ENCODE measurements at places on chromosomes 11 and 22.

- DNase-seq, result no peak
These were observed 427.5 kb downstream of the METTL15 start for GRCh38 chr11:28535677-28536076.

- DNase-seq, result no peak
These were observed 66.0 kb downstream of the TBC1D22A start for GRCh38 chr22:46828323-46828900.

DNA sequence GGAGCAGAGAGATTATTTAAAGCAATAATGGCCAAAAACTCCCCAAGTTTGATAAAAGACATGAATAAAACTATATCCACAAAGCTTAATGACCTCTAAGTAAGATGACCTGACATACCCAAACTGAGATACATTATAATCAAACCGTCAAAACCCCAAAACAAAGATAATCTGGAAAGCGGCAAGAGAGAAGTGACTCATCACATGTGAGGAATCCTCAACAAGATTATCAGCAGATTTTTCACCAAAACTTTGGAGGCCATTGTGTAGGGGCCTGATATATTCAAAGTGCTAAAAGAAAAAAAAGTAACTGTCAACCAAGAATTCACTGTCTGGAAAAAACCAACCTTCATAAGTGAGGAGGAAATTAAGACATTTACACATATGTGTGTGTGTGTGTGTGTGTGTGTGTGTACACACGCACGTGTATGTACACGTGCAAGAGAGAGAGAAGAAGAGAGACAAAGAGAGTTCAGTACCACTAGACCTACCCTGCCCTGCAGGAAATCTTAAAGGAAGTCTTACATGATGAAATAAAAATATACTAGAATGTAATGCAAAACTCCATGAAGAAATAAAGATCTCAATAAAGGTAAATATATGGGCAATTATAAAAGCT lies 752.4 kb downstream of the NELL1 start:
- no peak for DNase-seq

DNA sequence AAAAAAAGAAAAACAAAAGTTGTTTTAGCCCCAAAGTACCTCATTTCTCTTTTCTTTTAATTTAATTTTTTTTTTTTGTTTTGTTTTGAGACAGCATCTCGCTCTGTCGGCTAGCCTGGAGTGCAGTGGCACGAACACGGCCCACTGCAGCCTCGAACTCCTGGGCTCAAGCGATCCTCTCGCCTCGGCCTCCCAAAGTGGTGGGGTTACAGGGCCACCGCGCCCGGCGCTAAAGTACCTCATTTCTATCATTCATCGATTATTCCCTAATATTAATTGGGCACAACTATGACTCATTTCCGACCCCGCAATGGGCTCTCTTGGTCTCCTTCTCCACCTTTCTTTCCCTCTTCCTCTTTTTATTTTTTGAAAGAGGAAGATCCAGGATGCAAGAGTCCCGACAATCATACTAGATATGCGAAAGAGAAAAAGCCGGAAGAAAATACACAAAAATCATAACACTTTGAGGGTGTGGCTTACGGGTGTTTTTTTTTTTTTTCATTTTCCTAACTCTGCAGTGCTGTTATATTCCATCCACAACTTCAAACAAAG lies 475 bp upstream of the AIP start:
- DNase-seq, result no peak

DNA sequence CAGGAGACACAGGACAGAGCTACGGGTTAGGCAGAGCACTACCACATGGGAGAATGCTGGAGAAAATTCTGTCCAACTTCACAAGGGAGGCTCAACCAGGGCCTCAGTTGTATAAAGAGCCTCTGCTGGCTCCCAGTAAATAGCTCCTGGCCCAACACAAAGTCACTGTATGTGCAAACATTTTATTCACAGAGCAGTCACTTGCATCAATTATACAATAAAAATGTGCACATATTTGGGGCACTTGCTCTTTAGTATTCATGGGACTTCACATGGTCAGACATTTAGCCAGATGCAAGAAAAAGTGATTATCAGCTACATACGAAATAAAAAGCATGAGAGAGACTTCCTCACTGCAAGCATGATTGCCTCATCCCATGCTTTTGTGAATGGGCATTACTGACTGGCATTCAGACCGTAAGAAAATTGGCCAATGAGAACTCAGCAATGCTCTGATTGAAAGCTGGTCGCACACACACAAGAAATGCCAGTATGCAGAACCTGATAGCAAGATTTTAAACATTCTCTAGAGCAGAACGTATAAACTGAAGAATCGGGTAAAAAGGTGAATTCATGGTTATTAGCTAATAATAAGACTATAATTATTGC lies 39.4 kb downstream of the BLID start:
- no peak for DNase-seq

DNA sequence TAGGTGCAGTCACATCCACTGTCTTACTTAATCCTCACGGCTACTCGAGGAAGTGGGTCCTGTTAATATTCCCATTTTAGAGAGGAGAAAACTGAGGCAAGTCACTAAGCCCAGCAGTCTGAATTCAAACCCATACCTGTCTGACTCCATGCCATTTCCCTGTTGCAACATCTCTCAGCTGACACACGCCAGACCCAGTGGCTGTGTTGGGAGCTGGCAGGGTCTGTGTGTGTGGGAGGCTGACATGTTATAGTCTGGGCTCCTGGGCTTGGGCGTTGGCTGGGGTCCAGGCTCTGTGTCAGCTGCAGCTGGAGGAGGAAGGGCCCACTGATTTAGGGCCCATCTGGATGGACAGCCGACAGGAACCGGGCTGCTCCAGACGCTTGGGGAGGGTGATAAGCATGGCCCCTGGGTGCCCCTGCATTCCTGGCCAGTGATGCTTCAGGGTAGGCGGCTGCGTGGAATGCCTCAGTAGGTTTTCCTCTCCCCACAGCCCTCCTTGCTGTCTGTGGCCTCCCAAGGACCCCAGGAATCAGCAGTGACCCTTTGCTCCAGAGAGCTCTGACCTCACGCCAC lies 562.5 kb downstream of the MN1 start:
- peak; percentile 96 for DNase-seq

- no peak for DNase-seq
These were observed 5.4 kb downstream of the FDX1 start for GRCh38 chr11:110434952-110435779.

DNA sequence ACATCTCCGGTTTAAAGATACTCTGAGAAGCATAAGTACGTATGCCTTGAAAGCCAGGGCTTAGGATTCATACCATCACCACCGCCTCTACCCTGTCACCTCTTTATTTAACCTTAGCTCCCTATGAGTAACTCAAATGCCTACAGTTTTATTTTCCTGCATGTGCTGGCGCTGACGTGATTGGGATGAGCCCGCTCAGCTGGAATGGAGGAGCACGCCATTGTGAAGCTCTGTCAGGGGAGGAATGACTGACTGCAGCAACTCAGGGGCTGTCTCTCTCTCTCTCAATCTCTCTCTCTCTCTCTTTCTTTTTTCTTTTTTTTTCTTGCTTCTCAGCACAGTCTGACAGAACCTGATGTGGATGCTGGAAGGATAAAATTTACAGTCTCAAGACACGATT lies 12.4 kb downstream of the CAVIN3 start:
- DNase-seq, result no peak

- no peak for DNase-seq
These were observed 77.0 kb downstream of the MICAL2 start for GRCh38 chr11:12187399-12187798.

- DNase-seq, result no peak
These were observed 6.2 kb downstream of the TOLLIP start for GRCh38 chr11:1303126-1303821.

DNA sequence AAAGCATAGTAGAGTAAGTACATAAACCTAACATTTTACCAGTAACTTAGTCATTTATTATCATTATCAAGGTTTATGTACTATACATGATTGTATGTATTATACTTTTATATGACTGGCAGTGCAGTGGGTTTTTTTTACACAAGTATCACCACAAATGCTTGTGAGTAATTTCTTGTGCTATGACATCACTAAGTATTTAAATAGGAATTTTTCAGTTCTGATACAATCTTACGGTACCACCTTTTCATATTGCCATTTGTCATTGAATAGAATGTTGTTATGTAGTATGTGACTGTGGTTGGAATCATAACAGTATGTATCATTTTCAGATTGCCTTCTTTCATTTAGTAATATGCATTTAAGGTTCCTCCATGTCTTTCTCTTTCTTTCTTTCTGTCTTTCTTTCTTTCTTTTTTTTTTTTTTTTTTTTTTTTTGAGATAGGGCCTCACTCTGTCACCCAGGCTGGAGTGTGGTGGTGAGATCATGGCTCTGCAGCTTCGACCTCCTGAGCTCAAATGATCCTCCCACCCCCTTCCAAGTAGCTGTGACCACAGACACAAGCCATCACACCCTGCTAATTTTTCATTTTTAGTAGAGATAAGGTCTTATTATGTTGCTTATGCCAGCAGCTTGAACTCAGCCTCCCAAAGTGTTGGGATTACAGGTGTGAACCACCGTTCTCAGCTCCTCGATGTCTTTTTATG lies 18.6 kb downstream of the ATM start:
- DNase-seq, result no peak

Measured in HS-27A (cell line).